ENCODE measurements at places on chromosomes 2 and 18.
A peak's percentile ranks its signal among the peaks of the same experiment; 100 is the strongest.

DNA sequence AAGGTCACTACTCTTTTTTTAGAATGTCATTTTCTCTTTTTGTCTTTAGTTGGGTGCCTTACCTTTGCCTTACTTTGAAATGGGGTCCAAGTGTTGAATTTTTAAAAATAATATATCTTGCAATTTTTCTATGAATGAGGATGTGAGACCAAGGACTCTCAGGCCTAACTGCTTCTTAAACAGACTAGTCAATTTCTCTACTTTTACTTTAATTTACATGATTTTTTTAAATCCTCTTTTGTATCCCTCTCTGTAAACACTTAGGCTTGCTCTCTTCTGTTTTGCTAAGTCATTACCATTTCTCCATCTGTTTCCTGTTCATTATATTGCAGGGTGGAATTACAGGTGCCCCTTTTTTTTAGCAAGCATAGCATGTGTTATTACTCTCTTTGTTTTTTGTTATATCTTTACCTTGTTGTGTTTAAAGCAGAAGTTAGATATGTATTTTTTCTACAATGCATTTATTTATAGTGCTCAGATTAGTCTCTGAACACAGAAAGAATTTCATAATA is 261.8 kb downstream of the SPAG16 start:
- no peak for DNase-seq

GRCh38 chr2:236790963-236791362 is 221.3 kb downstream of the ACKR3 start:
- no peak for DNase-seq

DNA sequence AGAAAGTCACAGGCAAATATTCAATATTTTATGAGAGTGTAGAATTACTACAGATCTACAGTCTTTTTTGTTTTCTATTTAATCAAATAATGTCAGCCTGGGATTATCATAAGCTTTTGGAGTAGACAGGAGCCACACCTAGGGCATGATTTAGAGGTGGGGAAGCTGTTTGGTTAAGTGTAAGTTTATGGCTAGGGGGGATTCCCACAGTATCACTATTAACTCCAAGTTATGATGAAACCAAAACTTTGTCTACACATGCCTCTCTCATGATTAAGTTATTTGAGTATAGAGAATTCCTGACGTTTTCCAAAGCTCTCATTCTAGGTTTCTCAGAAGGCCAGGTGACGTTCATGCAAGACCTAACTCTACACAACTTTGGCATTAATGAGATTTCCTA is 2.1 kb downstream of the SERPINB10 start:
- no peak for DNase-seq

DNA sequence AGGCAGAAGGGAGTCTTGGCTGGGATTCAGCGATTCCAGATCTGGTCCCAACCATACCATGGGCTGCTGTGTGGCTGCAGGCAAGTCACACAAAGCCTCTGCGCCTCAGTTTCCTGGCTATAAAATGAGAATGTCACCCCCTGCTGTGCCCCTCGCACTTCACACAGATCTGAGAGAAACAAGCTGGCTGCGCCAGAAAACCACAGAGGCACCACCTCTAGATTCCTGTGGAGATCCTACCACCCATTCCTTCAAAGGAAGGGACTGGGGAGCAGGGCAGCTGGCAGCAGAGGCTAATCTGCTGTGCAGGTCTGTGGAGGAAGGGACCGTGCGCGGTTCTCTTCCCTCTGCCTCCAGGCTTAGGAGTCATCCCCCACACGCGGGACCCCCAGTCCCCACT is 19.8 kb downstream of the NEURL3 start:
- DNase-seq: no peak

DNA sequence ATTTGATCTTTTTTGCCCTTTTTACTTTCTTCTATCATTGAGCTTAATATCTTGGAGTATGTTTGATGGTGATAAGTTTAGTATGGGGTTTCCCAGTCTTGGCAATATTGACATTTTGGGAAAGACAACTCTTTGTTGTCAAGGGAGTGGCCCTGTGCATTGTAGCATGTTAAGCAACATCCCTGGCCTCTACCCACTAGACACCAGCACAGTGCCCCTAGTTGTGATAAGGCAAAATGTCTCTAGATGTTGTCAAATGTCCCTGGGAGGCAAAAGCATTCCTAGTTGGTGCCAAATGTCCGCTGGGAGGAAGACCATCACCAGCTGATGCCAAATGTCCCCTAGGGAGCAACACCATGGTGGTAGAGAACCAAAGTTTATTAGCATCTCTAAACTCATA is 28.2 kb downstream of the GULP1 start:
- DNase-seq: no peak

DNA sequence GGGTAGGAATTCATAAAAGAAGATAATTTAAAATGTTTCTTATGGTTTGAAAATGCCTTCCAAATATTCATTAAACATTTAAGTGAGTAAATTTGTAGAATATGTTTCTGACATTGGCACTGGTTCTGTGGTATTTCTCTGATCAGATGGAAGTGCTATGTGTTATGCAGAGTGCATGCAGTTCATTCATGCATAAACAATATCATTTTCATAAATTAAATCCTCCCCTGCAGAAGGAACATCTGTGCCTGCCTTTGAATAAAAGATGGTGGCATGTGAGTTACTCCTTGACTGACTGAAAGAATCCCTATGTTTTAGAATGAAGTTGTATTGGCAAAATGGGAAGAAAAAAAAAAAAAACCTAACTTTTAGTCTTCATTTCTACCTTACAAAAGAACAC is 5.9 kb downstream of the NEUROD1 start:
- DNase-seq: no peak

DNA sequence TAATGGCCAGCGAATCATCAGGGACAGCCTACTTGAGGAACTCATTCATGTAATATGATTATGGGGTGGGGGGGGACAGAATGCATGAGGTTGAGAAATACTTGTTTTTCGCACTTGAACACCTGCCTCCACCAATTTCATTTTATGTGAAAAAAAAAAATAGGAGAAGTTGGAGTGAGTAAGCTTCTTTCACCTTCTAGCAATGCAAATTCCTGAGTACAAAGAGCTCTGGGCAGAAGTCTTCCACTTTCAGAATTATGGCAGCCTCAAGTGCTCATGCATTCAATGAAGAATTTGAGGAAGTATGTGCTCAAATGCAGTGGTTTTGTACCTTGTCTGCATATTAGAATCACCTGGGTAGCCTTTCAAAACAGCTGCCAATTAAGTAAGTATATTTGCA is 40.1 kb upstream of the GPD2 start:
- DNase-seq: no peak

DNA sequence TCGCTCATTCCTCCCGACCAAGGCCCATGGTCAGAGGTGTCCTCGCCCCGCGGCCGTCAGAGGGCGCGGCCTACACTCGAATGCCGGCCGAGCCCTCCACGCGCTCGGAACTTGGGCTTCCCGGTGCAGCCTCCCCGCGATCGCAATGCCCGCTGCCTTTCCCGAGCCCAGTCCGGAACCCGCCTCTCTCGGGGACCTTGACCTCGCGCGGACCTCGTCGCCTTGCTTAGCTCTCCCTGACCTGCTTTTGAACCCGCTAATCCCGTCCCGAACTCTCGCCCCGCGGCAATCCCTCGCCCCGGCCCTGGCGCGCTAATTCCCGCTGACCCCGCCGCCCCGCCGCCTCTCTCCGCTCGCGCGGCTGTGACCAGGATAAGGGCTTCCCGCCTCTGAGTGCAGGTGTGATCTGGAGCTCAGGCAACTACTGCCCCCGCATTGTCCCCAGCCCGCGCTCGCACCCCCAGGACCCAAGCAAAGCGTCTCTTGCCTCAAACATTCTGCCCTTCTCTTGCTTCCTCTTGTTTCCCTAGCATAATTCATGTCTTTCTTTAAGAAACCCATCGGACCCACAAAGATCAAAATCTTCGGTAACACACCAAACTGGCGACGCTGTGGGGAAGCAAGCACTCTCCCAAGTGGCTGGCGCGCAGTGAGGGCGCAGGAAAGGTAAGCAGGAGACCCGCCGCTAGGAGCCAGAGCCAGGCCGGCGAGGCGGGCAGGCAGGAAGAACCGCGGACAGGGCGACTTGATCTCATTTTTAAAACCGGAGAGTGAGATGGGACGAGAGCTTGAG is 46.6 kb upstream of the ATP6V1B1 start:
- DNase-seq: no peak

DNA sequence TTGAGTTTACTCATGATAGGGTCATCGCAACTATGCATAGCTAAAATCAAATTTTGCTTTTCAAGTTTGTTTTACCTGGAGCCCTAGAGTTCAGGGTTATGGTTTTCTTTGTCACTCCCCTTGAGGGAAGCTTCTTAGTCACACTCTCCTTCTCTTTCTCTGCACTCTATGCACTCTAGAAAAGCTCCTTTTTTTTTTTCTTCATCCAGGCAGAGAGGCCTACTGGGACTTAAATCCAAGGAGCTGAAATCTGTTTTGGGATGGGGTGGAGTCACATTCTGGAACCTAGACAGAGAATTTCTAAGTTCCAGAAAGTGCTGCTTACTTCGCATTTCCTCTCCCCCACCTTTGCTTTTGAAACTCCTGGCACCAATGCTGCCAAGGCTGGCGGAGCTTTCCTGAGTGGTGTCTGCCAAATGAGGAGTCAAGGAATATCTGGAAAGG is 19.1 kb upstream of the IL18R1 start:
- DNase-seq: no peak

DNA sequence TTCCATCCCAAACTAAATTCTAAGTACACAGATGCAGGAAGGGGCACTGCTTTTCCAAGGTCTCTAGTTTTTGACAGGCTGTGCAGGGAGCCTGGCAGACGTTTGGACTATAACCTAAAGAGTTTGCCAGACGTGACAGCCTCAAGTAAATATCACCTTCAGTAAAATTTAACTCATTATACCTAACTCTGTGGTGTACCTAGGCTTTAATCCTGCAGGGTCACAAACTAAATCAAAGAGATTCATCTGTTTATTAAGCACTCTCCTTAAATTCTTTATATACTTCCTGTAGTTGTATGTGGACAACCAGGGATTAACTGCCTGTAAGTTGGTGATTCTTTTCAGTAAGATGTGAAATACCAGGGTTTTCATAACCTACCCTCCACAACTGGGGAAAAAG is 92.9 kb downstream of the ACVR1 start:
- DNase-seq: no peak

- no peak for DNase-seq
These were observed 276.6 kb downstream of the RNF152 start for GRCh38 chr18:61616111-61616610.

GRCh38 chr2:15579641-15580040 is 12.0 kb upstream of the DDX1 start:
- no peak for DNase-seq

DNA sequence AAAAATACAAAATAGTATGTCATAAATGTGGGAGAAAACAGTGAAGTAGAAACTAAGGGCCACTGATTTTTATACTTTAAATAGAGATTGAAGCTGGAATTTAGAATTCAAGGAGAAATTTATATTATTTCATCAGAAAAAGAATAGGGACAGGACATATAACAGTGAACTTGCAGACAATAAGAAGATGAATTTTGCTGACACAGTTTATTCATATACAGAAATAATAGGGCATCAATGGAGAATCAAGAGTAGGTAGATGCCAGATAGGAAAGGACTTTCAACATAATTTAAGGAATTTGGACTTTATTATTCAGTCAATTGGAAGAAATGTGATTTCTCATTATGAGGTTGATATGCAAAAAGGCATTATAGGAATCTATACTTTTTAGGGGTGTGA is 118.9 kb upstream of the HNMT start:
- no peak for DNase-seq

GRCh38 chr2:157404363-157404762 is 39.5 kb downstream of the CYTIP start:
- DNase-seq: peak; percentile 36

DNA sequence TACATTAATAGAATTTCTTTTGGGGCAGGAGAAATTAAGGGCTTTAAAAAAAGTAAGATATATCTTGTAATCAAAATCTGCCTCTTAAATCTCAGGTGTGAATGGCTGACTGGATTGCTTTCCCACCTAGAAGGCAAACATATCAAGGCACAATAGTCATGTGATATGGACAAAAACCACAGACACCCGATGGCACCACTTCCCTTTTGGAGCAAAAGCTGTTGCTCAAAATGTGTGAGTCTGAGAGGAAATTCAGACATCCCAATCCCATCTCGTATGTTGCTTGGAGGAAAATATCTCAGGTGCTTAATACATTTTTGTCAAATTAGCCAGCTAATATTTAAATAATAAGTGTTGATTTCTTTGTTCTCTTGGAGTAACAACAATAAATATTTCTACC is 120.7 kb downstream of the KCNF1 start:
- no peak for DNase-seq

GRCh38 chr2:216694082-216694825 is 1.1 kb downstream of the IGFBP5 start:
- DNase-seq: no peak

DNA sequence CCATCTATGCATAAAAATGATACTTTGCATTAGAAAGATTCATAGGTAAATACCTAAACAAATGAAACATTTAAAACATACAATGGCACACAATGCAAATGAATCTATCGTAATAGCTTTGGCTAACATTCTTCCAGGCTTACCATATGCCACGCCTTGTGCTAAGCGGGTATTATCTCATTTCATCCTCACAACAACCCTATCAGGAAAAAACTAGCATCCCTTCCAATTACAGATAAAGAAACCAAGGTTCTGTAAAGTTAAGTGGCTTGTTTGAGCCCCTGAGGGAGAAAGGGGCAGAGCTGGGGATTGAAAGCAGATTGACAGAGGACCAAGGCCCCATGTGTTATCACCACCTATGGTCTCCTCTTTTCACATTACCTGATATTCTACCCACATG is 145.4 kb upstream of the ETAA1 start:
- DNase-seq: no peak

- DNase-seq: no peak
These were observed 82.9 kb upstream of the CDKL4 start for GRCh38 chr2:39326644-39327043.

GRCh38 chr2:20504174-20504573 is 57.3 kb downstream of the RHOB start:
- DNase-seq: no peak

DNA sequence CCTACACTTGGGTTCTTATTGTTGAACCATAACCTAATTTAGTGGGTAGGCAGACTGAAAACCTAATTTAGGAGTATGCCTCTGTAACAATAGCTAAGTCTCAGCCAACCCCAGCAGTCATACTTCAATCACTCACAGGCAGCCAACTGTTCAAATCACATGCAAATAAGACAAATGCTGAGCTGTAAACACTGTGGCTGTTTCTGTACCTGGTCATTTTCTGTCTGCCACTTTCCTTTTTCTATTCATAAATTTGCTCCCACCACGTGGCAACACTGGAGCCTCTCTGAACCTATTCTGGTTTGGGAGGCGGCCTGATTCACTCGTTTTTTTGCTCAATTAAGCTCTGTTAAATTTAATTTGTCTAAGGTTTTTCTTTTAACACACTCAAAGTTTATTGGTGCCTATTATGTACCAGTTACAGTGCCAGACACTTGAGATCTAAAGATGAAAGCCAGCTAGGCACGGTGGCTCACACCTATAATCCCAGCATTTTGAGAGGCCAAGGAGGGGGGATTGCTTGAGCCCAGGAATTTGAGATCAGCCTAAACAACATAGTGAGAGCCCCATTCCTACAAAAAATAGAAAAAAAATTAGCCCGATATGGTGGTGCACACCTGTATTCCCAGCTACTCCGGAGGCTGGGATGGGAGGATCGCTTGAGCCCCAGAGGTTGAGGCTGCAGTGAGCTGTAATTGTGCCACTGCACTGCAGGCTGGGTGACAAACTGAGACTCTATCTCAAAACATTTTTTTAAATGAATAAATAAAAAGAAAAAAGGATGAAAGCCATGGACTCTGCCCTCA is 41.1 kb downstream of the THNSL2 start:
- DNase-seq: no peak

GRCh38 chr2:131104487-131105155 is 515 bp upstream of the PLEKHB2 start:
- DNase-seq: peak; percentile 82

- no peak for DNase-seq
These were observed 121.9 kb upstream of the HAAO start for GRCh38 chr2:42914314-42914713.
